ENCODE measurements at places on chromosomes 16 and 17.

DNA sequence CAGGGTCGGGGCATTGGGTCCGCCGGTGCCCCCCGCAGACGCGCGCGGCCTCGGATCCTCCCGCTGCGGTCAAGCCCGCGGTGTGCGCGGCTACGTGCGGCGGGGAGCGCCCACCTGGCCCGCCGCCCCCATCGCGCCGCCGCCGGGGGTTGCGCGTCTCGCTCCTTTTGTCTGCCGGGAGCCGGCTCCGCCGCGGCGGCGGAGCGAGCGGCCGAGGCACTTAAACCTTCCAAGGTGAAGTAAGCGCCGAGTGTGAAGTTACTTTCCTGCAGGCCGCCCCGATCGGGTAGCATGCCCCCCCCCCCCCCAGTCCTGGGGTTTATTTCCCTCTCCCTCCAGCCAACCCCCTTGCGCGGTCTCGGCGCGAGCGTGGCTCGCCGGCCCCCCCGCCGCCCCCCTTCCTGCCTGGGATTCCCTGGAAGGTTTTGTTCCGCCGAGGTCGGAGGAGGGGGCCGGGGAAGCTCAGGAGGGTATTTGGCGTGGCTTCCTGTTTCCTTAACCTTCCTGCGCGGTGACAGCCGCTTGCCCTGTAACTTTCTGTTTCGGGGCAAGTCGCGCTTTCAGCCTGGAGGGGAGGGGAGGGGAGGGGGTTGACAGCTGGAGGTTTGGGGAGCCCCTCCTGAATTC, 56.6 kb upstream of the GSE1 start:
- no peak for DNase-seq

- DNase-seq, result no peak
Measured at GRCh38 chr17:81400996-81401722, 5.9 kb downstream of the BAHCC1 start.

DNA sequence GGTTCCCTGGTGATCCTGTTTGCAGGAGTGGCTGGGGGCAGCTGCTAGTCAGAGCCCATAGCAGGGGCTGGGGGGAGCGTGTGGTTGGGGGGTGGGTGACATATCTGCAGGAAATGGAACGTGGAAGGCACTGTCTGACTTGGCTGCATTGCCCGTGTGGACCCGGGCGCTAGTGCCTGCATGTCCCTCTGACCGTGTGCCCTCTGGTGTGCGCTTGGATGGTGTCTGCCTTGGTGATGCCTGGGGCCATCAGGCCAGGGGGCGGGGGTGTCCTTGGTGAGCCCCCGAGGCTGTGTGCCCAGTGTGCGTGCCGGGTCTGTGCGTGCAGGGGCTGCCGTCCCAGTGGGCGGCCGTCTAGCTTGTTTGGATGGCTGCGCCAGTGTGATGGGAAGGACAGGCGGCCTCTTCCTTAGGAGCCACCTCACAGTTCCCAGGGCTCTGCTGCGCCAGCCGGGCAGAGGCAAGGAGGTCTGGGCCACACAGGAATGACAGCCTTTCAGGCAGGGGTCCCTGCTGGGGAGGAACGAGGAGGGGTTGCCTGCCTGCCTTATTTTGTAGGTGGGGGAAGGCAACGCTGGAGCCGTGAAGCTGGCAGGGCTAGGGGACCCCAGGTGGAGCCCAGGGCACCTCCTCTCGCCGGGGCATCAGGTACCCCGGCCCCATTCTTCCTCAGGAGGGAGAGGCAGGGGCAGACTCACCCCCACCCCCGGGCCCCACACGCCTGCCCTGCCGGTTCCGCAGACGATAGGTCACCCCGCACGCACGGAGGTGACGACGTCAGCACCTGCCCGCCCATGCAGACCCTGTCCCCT, 693 bp downstream of the NDRG4 start:
- DNase-seq, result no peak

GRCh38 chr16:54236773-54237172, 49.8 kb downstream of the IRX3 start:
- DNase-seq, result no peak

- peak; percentile 25 for DNase-seq
Measured at GRCh38 chr16:75555213-75555706, 792 bp downstream of the TMEM231 start.

DNA sequence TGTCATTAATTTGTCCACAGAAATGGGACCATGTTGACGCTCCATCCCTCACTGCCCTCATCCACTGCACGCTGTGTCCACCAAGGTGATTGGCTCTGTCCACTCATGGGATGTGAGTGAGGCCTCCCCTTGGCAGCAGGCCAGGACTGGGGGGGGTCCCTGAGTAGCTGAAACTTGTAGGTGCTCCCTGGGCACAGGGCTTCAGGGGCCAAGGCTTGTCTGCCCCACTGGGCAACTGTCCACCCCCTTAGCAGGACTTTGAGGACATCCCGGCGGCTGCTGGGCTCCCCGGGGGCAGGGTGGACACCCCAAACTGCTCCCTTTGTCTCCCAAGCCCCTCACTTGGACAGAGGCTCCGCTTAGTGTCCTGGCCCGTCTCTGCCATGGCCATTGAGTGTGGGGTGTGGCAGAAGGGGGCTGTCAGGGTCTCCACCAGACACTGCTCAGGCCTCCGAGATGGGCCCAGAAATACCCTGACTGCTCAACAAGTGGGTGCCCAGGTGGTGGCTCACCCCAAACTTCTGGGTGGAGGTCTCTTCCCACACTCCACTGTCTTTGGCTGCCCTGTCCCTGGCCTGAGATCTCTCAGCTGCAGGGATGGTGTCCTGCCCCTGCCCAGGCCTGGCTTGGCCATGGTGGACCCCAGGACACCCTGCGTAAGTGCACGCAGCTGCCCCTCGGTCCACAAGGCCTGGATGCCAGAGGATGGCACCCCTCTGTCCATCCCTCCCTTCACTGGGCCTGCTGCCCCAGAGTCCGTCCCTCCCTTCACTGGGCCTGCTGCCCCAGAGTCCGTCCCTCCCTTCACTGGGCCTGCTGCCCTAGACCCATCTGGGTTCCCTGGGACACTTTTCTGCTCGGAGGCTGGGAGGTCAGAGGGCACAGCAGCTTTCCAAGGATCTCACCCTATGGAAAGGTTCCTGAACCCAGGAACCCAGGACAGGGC, 2.9 kb upstream of the RAB40C start:
- no peak for DNase-seq

GRCh38 chr16:86455116-86455515, 55.2 kb upstream of the FOXF1 start:
- DNase-seq, result no peak

DNA sequence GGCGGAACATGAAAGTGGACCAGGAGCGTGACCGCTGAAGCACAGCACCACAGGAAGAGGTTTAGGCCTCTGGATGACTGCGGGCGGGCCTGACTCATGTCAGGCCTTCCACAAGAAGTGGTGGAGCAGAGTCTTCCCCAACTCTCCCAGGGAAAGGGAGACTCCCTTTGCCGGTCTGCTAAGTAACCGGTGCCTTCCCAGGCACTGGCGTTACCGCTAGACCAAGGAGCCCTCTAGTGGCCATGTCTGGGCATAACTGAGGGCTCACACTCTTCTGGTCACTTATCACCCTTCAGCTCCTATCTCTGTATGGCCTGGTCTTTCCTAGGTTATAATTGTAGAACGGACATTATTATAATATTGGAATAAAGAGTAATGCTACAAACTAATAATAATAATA, 1931.9 kb downstream of the TP53TG3F start:
- no peak for DNase-seq

- DNase-seq, result no peak
Measured at GRCh38 chr16:5502467-5502869, 404.9 kb upstream of the EEF2KMT start.

Measured in NCI-H1048 (cell line).